ENCODE measurements at places on chromosomes 2 and 18.

GRCh38 chr2:41859615-41860514, 188.0 kb upstream of the PKDCC start:
- DNase-seq, result no peak

GRCh38 chr2:25566694-25567093, 106.7 kb downstream of the DTNB start:
- no peak for DNase-seq

DNA sequence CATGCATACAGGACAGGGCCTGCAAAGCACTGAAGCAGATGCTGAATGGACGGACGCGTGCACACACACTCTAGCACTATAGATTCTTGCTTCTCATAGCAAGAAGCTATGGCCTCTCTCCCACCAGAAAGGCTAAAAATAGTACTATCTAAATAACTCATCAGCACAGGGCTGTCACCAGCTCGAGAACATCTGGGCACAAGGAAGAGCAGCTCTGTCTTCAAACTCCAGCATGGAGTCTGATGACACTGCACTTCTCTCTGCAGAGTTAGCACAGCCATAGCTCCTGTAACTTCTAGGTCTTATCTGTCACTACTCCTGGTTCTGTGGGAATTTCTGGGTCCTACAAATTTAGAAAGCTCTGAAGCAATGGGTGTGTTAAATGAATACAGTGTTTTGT, 123.5 kb downstream of the MYO5B start:
- DNase-seq, result no peak

DNA sequence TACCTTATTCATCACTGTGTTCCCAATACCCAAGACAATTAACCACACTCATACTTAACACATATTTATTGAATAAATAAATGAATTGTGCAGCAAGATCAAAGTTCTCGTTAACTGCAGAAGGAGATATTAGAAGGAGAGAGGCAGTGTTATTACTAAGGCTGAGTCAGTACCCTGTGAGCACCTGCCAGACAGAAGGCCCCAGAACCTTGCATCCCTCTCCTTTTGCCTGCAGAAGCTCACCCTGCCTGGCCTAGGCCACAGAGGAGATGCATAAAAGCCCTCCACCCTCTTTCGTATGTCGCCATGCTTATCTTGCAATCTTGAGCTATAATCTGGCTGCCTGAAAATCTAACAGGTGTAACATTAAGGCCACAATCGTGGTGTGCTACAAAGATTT, 20.5 kb upstream of the RNF149 start:
- no peak for DNase-seq

GRCh38 chr2:80303909-80304837, at the start of gene LRRTM1:
LRRTM1 (minus strand) TSS chr2:80304752; CDS start chr2:80303819, 933 bp downstream.
- DNase-seq, result no peak

GRCh38 chr2:160364364-160364763, 129.2 kb downstream of the RBMS1 start:
- DNase-seq, result no peak

DNA sequence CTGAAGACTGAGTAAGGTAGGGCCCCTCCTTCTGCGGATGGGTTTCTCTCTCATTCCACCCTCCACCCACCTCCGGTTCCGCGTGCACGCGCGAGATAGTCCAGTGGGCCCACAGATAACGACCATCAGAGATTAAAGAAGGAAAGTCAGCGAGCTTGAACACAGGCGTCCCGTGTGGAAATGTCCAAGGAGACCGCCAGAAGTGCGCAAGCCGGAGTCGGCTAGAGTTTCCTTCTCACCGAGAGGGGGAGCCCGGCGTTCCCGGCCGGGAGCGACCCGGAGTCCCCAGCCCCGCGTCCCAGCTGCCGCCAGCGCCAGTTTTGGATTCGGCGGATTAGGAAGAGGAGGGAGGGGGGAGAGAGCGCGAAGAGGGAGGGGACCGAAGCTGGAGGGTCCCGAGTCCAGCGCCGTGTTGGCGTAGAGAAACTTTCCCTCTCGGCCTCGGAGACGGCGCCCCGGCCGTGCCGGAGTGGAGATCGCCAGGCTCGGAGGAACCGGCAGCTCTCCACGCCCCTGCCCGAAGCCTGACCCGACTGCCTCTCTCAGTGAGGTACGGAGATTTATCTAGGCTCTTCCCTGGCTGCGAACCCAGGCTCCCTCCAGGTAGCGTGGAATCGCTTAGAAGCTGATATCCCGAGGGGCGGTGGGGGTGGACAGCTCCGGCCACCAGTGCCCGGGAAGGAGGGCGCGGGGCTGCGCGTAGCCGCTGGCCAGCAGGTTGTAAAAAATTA, at the start of gene GULP1:
Gene GULP1 (plus strand): TSS at position 258 of the 731 bp plus-strand sequence. CDS start 185,829 bp downstream, outside the sequence.
- peak; percentile 23 for DNase-seq

DNA sequence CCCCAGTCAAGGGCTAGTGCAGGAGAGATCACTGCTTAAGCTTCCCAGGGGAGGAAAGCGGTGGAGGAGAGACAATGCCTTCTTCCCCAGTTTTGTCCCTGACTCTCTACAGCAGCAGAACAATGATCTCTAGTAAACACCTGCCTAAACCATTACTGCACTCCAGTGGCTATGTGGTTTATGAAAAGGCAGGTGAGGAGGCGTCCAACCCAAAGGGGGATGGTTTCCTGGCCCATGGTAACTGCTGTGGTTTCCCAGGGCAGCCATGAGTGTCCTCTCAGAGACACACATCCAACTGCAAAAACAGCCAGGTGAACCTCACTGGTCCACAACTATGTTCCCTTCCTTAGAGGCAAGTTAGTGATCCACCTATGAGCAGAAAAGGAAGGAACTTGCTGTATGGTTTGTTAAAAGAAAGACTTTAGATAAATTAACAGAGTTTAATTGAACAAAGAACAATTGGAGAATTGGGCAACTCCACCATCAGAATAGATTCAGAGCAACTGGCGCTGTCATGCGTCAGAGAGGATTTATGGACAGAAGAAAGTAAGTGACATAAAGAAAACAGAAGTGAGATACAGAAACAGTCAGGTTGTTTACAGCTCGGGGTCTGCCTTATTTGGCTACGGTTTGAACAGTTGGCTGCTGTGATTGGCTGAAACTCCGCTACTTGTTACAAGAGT, 4.8 kb upstream of the TTC39C start:
- DNase-seq, result no peak

DNA sequence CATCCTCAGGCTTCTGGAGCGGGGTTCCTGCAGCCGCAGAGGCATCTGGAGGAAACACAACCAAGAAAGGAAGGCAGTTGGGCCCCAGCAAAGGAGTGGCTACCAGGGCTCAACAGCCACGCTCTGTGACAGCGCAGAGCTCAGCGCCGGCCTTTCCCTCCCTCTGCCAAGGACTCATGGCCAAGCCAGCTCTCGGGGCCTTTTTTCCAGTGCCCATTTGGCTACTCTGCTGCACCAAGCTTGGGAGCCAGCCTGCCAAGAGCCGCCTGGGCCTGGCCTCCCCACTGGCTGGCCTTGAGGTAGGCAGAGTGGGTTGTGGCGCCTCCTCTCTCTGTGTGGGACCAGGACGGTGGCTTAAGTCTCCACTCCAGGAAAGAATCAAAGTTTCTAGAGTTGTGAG, 7.2 kb upstream of the CCDC74A start:
- DNase-seq, result no peak

- no peak for DNase-seq
Measured at GRCh38 chr2:147214914-147215313, 629.9 kb upstream of the ACVR2A start.

DNA sequence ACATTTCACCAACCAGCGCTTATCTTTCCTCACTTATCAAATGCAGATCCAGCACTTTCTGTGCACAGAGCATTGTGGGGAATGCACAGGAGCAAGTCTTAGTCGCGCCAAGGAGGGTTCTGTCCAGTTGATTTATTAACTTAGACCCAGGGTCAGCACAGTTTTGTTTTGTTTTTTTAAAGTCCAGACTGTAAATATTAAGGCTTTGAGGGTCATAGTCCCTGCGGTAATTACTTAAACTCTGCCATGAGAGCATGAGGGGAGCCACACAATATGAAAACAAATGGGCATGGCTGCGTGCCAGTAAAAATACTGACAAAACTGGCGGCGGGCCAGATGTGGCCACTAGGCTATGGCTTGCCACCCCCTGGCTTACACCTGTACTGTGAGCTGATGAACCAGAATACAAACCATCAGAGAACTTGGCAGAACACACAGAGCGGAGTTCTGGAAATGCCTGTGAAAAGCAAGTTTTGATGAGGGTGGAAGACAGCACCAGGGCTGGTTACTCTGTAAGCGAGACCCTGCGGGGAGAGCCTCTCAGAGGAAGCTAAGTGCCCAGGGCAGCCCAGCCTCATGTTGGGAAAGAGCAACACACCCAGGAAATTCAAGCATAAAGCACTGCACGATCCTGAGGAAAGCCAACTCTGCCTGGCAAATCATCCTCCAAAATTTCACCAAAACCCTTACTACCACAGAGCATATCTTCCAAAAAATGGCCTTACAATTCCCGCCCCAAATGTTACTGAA, 43.6 kb downstream of the L3MBTL4 start:
- DNase-seq, result no peak

DNA sequence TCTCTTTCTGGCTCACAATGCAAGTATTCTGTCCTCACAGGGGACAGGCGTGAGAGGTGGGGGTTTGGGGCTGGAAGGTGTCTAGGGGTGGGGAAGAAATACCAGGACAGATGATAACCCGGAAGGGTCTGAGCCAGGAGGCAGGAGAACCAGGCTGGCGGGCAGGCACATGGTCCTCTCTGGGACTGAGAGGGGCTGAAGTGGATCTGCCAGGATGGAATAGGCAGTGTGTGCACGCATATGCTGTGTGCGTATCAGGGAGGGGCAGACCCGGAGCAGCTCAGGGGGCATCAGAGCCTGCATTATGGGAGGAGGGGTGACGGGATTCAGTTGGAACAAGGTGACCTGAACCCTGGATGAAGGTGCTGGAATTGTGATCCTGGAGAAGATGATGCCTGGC, 157.3 kb downstream of the DYSF start:
- no peak for DNase-seq

DNA sequence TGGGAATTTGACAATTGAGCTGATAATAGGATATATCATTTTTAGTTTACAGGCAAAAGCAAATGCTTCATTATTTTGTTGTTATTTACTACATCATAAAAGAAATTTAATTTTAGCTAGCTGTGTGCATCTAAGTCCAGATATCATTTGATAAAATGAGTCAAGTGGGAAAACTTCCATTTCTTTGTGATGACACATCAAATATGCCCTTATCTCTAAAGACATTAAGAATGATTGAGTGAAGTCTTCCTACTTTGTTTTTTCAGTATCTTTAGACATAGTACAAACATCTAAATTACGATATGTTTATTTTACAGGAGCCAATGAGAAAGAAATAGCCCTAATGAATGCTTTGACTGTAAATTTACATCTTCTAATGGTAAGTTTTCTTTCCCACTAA, 77.0 kb downstream of the KYNU start:
- DNase-seq, result no peak

DNA sequence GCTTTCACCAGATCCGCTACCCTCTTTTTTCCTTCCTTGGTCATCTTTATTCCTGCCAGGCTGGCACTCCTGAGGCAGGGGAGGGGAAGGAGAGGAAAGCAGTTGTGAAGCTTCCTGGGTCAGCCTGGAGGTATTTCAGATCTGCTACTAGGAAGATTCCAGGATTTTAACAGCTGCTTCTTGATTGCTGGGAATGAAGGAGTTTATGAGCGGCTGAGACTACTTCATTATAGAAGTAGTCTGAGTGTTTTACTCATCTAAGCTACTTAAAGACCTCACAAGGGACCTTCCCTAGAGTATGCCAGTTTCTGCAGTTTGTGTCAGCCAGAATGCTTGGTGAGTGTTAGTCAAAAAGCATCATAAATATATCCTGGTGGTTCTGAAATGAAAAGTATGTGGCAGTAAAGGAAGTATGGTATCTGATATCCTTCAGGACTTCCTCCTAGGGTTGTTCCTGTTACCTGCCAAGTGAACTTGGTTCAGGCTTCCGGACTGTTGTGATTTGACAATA, 1.9 kb downstream of the TANC1 start:
- DNase-seq, result no peak

GRCh38 chr2:207253666-207254345, 88.1 kb upstream of the KLF7 start:
- peak; percentile 80 for DNase-seq

DNA sequence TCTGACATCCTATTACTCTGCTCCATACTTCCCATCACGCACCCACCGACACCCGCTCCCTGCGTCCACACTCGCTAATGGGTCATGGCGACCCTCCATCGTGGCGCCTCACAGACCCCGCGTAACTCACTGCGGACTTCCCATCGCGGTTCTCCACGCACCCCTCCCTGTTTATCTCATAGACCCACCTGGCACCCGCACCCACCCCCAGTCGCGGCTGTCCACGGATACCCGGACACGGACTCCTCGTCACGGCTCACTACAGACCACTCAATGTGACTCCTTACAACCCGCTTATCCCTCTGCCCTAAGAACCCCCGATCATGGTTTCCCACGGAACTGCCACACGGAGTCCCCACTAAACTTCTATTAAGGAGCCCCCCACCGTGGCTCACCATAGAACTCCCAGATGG, 458 bp downstream of the CXXC1 start:
- no peak for DNase-seq

DNA sequence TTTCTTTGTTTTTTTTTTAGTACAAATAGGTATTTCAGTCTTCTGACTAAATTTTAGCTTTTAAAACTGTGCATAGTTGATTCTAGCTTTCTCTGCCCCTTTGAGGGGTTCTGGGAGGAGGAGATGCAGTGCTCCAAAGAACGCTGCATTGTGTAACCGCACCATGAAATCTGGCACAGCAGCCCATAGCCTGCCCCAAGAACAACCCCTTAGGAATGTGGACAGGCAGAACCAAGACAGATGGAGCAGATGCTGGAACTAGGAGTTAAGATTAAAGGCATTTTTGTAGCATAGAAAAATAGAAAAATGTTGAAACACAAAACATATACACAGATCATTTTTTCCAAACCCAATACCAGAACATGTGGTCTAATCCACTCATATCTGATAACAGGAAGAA, 187.5 kb downstream of the SCG2 start:
- DNase-seq, result peak; percentile 59

- DNase-seq, result no peak
Measured at GRCh38 chr2:113848758-113849415, 41.0 kb upstream of the ACTR3 start.

DNA sequence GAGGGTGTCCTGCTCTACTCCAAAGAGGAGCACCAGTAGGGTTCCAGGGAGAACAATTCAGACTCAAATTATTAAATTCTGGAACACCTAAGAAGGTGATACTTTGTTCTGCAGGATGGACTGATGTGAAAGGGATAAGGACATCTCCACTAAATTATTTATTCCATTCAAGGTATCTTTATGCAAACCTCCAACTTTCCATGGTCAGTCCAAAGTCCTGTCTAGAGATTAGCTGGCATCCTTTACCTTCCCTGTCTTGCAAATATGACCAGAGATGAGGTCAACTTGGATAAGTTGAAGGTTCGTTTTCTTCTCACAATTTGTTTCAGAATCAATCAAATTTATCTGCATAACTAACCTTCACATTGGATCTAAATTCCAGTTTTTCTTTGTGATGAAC, 8.7 kb upstream of the ZBTB14 start:
- DNase-seq, result no peak

GRCh38 chr2:230327418-230328154, 593 bp downstream of the SP140L start:
- no peak for DNase-seq

- peak; percentile 74 for DNase-seq
Measured at GRCh38 chr2:18209934-18210639, 331.6 kb downstream of the KCNS3 start.
